ENCODE measurements at places on chromosomes 3 and 15.

GRCh38 chr15:79294075-79294474 is 11.6 kb downstream of the ANKRD34C start:
- DNase-seq, result no peak

GRCh38 chr3:61631108-61631769 is 69.9 kb downstream of the PTPRG start:
- DNase-seq, result no peak

DNA sequence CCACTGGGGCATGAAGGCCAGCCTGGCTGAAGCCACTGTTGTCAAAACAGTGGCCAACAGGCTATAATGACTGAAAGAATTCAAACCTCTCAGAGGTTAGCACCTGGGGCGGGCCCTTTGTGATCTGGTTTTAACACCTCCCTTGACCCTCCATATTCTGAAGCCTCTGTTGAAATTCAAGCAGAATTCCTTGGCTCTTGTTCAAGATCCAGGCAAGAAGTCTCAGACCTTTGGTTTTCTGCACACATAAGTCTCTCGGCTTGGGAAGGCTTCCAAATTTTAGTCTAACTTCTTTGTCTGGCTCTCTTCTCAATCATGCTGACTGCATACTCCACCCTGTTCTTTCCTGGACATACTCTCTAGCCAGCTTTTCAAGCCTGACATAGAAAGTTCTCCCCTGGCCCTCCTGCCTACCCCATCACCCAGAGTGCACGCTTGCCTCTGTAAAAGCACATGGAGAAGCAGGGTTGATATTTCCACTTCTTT is 144.5 kb downstream of the PDZRN3 start:
- DNase-seq, result no peak

- no peak for DNase-seq
These were observed 23.7 kb downstream of the CEP19 start for GRCh38 chr3:196688349-196688748.

- no peak for DNase-seq
These were observed 10.3 kb downstream of the PPP1R2 start for GRCh38 chr3:195532834-195533233.

GRCh38 chr3:71310359-71310979 is 273.1 kb downstream of the FOXP1 start:
- no peak for DNase-seq

All from activated T-cell treated with anti-CD3 and anti-CD28 coated beads for 48 hours (primary cell).